ENCODE measurements at places on chromosomes 7 and 10.

DNA sequence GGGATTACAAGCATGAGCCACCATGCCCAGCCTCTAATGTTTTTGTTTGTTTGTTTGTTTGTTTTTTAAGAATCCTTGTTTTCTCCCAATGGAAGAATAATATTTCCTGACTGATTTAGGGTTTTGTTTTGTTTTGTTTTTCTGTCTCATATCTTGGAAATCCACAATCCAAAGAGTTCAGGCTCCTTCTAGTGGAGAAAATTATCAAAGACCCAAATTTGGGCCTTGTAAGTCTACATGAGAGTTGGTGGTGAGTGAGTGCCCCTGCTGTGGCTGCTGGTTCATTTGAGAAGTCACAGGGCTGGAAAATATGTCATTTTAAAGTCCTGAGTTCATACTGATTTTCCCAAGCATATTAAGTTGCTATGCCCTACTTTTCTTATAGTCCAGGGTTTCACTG, 33.5 kb upstream of the KLHL7 start:
- DNase-seq: no peak

- DNase-seq: no peak
Observed at GRCh38 chr7:34672430-34672829, 14.4 kb downstream of the NPSR1 start.

DNA sequence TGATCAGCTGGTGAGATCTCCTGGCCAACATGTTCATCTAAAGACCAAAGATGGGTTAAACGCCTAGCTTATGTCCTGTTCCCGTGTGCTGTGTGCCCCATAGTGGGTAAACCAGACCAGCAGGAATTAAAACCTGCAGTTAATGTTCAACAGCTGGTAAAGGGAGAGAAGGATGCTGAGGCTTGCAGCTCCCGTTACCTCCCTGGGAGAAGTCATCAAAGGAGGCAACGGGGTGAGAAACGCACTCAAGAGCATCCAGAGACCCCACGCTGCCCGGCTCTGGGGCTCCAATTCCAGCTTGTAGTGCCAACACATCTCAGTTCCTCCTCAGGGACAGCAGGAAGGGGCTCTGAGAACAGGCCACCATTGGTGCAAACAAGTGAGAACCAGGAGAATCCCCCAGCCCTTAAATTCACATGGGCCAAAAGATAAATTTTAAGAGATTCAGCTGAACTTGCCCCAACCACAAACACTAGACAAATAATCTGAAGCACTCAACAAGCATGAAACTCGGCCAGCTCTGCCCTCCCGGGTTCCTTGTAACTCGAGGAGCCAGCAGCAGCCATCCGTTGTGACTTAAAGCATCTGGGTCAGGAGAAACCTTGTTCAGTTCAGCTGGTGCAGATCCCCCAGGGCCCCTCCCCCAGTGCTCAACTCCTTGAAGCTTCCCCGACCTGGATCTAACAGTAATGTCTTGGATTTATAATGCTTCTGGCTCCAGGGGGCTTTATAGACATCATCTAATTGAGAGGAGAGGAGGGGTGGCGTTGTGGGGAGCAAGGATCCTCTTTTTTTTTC, 29.4 kb downstream of the FAM241B start:
- no peak for DNase-seq

GRCh38 chr10:116138897-116139296, 134.1 kb downstream of the GFRA1 start:
- DNase-seq: no peak

- no peak for DNase-seq
Observed at GRCh38 chr10:29886299-29886698, 173.1 kb downstream of the JCAD start.

DNA sequence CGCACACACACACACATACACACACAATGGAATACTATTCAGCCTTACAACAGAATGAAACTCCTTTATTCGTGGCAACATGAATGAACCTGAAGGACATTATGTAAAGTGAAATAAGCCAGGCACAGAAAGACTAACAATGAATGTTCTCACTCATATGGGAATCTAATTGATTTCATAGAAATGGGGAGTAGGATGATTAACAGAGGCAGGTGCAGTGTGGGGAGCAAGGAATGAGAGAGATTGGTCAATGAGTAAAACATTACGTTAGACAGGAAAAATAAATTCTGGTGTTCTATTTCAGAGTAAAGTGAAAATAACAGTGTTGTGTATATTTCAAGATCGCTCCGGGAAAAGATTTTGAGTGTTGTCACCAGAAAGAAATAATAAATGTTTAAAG, 694.5 kb downstream of the NXPH1 start:
- DNase-seq: no peak

DNA sequence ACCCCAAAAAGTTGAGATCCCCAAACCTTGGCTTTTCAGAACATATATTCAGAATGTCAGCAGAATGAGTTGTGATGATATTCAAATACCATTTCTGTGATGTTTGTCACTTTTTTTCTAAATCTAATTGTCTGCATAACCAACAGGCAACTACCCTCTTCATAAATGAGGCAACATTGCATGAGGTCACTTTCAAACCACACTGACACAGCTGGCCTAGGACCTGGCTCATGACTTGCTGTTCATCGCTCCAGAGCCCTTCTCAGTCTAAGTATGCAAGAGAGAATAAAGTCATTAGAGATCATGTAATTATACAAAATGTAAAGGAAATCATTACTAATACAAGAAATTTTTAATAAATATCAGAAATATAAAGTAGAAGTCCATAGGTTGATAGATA, 681.9 kb downstream of the GRM8 start:
- DNase-seq: no peak

- DNase-seq: no peak
Observed at GRCh38 chr7:144473908-144474307, 70.4 kb upstream of the NOBOX start.

DNA sequence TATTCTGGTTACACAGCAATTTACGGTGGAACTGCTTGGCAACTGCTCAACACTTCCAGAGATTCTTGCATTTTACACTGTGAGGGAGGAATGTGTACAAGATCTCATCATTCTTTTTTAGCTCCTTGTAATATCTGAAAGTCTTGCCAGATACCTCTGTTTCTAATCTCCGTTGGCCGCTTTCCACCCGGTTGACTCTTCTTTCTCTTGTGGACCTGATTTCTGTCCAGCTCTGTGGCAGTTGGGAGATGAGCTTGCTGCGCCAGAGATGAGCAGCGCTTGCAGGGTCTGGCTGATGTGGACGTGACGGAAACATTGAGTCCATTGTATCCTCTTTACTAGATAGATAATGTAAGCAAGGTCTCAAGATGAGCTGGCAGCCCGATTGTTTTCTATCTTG, 27.6 kb downstream of the SPAG6 start:
- no peak for DNase-seq

DNA sequence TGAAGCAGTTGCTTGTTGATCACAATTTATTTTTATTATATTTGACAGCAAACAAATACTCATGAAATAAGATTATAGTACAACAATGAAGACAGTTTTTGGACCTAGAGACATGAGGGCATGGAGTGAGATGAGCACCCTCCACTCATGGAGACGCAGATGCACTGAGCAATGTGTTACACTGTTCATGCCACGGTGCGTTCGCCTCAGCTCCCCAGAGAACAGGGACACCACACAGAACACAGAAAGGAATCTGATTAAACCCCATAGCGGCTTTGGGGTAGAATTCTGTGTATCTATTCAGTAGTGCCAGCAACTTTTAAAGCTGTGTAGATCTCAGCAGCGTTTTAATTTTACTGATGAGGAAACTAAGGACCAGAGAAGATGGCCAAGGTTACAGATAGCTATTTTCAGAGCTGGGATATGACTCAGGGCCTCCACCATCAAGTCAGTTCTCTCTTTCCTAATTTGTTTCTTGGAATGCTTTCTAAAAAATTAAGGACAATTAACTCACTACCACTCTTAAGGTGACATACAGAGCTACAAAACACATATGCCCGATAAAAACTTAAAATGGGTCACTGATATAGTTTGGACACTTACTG, 33.6 kb downstream of the FAM25A start:
- DNase-seq: no peak

DNA sequence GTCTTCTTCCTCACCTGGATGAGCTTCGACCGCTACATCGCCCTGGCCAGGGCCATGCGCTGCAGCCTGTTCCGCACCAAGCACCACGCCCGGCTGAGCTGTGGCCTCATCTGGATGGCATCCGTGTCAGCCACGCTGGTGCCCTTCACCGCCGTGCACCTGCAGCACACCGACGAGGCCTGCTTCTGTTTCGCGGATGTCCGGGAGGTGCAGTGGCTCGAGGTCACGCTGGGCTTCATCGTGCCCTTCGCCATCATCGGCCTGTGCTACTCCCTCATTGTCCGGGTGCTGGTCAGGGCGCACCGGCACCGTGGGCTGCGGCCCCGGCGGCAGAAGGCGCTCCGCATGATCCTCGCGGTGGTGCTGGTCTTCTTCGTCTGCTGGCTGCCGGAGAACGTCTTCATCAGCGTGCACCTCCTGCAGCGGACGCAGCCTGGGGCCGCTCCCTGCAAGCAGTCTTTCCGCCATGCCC, 4.3 kb downstream of the GPER1 start:
- no peak for DNase-seq

DNA sequence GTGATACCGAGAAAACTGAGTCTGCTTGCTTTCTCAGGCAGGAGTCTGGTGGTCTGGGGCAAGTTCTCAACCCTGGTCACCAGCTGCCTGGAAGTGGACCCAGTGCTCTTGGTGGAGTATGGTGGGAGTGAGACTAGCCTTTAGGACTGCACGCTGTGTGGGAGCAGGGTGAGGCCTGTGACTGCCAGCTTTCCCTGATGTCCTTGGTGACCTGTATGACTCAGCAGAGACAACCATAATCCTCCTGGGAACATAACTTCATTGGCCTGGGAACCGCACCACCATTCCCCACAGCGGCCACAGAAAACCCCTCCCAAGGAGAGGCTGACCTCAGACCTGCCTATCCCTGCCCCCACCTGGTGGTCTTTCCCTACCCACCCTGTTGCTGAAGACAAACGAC, 139.5 kb upstream of the CHRM2 start:
- no peak for DNase-seq
